ENCODE measurements at places on chromosomes 16 and 17. TPM values are rescaled to one million over a fixed set of nuclear protein-coding genes. Genes with fewer than 3 reads are reported as not detected.

Gene KRTAP4-2
- total RNA-seq = not detected

DNA sequence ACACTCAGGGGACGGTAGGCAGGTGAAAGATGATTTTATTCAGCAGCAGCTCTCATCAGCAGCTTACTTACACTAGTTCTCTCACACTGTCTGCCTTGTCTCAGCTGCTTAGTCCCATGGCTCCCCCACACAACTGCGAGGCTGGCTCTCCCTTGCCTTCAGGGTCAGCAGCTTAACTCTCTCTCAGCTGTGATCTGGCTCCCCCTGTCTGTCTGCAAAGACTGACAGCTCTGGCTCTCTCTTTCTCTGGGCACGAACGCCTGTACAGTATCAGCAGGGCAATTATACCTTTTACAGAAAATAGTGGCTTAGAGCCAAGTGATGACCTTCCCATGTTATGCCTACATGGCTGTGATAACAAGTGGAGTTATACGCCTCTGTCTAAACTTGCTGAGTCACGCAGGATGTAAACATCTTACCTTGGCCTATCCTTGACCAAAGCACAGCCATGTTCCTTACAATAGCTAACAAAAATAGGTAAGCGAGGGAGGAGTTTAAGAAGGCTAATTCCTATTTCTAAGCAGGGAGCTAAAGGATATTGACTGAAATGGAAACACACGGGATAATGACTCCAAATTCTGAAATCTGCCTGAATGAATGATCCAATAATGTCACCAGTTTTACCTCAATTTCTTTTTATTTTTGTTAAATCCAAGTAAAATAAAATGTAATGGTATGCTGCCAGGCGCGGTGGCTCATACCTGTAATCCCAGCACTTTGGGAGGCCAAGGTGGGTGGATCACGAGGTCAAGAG is 1.1 kb upstream of the NDUFAB1 start:
- DNase-seq = peak; percentile 52

DNA sequence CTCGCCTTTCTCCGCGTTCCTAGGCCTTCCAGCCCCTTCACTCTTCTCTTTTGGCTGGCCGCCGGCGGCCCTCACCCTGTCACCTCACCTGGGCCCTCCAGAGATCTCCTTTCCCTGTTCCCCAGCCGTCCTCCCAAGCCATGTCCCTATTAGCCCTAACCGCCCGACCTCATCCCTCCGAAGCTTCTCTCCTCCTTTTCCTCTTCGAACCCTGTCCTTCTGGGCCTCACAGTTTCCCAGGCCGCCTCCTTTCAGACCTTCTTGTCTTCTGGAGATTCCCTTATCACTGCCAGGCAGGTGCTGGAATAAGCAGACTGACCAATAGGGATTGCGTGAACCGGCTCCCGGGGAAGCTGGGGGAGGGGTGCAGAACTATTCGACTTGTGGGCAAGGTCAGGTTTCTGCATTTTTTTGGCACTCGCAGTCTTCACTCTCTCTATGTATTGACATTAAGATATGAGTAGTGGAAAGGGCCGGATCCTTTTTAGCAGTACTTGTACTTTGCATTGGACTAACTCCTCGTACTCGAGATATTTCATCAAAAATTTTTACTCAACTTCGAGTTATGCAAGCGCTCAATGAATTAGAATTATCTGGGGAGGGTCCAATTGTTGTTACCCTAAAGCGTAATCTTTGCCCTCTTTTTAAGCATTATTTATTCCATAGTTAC is 690 bp downstream of the RHOT1 start:
- peak; percentile 54 for DNase-seq

Gene NPTX1
- total RNA-seq = 9.3 TPM

- DNase-seq = no peak
Measured at GRCh38 chr17:18866866-18867813, 9.2 kb downstream of the PRPSAP2 start.

Gene CLDN9
- 0.09 TPM for total RNA-seq

- no peak for DNase-seq
Measured at GRCh38 chr16:30394592-30395154, 547 bp upstream of the ZNF48 start.

DNA sequence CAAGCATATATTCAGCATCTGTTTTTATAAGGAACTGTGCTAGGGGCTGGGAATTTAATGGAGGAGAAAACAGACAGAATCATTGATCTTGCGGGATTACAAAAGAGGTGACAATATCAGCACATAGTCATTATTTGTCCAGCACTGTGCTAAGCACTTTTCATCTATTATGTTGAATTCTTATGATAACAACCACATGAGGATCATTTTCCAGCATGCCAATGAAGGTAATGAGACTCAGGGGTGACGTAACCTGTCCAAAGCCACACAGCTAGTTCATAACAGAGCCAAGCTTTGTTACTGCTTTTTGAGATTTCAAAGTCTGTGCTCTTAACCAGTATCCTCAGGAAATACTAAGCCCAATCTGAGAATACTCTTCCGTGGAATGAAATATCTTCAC is 503.3 kb downstream of the CDH13 start:
- DNase-seq = no peak

DNA sequence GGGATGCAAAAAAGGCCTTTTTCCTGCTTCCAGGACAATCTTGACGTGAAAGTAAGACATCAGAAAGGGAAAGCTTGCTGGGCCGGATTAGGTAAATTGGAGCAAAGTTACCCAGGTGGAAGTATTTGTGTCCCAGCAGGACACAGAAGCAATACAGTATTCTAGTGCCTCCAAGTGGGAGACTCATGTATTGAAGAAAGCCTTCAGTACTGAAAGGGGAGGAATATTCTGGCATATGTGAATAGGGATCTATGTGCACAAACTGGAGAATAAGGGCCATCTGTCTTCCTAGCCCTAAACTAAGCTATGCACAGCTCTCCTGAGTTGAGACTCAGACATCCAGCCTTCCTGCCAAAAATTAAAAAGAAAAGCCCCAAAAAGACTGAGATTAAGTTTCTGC is 327.3 kb upstream of the CDH8 start:
- DNase-seq = no peak

DNA sequence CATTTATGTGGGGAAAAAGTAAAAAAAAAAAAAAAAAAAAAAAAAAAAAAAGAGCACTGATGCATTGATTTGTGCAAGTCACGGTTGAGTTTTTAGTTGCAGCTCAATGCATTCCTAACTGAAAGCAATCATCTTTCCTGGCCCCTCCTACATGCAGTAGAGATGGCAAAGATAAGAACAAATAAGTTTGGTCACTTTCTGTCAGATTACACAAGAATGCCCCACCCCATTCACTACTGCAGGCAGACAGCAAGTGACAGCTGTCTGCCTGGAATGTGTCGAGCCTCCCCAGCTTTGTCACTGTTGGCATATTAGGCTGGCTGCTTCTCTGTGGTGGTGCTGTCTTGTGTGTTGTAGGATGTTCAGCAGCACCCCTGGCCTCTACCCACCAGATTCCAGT is 243.5 kb downstream of the FOXL1 start:
- DNase-seq = no peak

Gene COL1A1
- total RNA-seq = 1.6 TPM

- no peak for DNase-seq
Measured at GRCh38 chr16:19753815-19754643, 36.0 kb downstream of the IQCK start.

GRCh38 chr16:72425571-72426341 is 253.8 kb upstream of the PMFBP1 start:
- no peak for DNase-seq

- no peak for DNase-seq
Measured at GRCh38 chr17:74903671-74904070, 10.2 kb upstream of the FADS6 start.

Gene EME1
- total RNA-seq = 34.0 TPM

Gene ABCC11
- not detected for total RNA-seq

DNA sequence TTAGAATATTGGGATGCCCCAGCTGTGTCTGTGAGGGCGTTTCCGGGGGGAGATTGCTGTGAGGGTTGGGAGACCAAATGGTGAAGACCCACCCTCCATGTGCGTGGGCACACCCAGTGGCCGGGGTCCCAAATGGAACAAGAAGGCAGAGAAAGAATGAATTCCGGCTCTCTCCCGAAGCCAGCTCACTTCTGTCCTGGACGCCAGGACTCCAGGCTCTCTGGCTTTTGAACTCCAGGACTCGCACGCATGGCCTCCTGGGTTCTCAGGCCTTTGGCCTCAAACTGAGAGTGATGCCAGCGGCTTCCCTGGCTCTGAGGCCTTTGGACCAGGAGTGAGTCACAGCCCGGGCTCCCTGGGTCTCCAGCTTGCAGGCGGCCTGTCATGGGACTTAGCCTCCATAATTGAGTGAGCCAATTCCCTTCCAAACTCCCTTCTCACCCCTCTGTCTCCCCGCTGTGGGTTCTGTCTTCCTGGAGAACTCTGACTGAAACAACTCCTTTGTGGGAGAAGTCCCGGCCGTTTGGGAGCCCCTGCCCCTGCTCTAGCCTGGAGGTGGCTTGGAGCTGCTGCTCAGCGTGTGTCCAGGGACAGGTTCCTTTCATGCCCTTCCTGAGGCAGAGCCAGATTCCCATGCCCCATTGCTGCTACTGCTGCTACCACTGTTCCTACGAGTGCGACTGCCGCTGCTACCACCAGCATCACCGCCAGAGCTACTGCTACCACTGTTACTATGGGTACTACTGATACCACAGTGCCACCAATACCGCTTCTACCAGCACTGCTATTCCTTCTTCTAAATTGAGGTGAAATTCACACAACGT is 49.8 kb upstream of the CBX4 start:
- no peak for DNase-seq

- DNase-seq = no peak
Measured at GRCh38 chr17:21004016-21004930, 38.5 kb downstream of the USP22 start.

Gene MYL11
- not detected for total RNA-seq

Gene NOL3
- 10.3 TPM for total RNA-seq

GRCh38 chr16:86046026-86046425 is 147.1 kb downstream of the IRF8 start:
- DNase-seq = no peak

Gene CES5A
- not detected for total RNA-seq

GRCh38 chr17:66322764-66323163 is 20.4 kb downstream of the PRKCA start:
- no peak for DNase-seq

DNA sequence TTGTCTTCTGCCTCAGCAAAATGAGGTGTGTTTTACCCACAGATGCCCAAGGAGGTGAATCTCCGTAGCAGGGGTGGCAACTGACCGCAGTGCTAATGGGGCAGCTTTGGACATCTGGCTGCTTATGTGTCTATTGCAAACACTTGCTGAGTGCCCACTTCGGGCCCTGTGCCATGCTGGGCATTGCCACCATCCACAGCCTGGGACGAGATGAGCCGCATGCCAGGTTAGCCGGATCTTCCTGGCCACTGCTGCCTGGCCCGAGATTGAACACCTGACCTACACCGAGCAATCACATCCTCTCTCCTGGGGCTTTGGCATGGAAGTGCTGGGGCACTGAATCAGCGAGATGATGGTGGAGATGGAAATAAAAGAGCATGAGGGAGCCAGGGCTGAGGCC is 238.7 kb downstream of the GSG1L start:
- no peak for DNase-seq

- no peak for DNase-seq
Measured at GRCh38 chr17:73985466-73986015, 217.9 kb upstream of the RPL38 start.

DNA sequence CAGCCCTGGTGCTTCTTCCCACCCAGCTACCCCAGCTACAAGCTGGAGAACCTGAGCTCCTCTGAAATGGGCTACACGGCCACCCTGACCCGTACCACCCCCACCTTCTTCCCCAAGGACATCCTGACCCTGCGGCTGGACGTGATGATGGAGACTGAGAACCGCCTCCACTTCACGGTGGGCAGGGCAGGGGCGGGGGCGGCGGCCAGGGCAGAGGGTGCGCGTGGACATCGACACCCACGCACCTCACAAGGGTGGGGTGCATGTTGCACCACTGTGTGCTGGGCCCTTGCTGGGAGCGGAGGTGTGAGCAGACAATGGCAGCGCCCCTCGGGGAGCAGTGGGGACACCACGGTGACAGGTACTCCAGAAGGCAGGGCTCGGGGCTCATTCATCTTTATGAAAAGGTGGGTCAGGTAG is 3.6 kb downstream of the GAA start:
- no peak for DNase-seq

Gene CLEC3A
- not detected for total RNA-seq

- no peak for DNase-seq
Measured at GRCh38 chr17:45951941-45952340, 47.1 kb upstream of the STH start.

DNA sequence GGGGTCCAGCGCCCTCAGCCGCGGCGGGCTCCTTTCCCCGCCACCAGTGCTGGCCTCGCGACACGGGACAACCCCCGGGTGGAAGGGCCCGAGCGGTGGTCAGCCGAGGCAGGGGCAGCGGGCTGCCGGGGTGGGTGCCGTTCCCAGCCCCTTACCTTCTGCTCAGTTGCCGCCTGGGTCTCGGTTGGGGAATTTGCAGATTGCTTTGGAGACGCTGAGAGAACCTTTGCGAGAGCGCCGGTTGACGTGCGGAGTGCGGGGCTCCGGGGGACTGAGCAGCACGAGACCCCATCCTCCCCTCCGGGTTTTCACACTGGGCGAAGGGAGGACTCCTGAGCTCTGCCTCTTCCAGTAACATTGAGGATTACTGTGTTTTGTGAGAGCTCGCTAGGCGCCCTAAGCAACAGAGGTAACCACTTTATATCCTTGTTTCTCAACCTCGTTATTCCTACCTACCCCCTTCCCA is 381 bp downstream of the CTNS start:
- peak; percentile 47 for DNase-seq

- no peak for DNase-seq
Measured at GRCh38 chr16:88706965-88707826, 893 bp downstream of the CTU2 start.

Gene WNK4
- 0.59 TPM for total RNA-seq

DNA sequence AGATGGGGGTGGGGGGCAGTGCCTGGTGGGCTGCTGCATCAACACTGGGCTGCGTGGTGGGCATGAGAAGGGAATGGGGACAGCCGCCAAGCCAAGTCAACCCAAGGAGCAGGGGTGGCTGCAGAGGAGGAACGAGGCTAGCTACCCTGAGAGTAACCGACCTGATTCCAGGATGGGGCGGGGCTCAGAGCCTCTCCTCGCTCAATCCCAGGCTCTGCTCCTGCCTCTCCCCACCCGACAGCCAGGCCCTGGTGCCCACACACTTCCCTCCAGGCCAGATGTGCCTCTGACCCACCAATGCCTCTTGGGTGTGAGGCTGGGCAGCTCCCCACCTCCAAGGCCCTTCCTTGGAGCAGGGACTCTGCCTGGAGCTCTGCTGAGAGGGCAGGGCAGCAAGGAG is 2.7 kb downstream of the NPTX1 start:
- no peak for DNase-seq

- DNase-seq = peak; percentile 63
Measured at GRCh38 chr16:85557083-85557970, 55.8 kb upstream of the GSE1 start.

Data from activated CD8-positive, alpha-beta memory T cell treated with anti-CD3 and anti-CD28 coated beads, Interleukin-2, amount 10 ng/mL, durations not matched to agents 7 days and 5 days (primary cell).